NCI-H82 (cell line): ENCODE measurements at places on chromosomes 4 and X.
A peak's percentile ranks its signal among the peaks of the same experiment; 100 is the strongest.

DNA sequence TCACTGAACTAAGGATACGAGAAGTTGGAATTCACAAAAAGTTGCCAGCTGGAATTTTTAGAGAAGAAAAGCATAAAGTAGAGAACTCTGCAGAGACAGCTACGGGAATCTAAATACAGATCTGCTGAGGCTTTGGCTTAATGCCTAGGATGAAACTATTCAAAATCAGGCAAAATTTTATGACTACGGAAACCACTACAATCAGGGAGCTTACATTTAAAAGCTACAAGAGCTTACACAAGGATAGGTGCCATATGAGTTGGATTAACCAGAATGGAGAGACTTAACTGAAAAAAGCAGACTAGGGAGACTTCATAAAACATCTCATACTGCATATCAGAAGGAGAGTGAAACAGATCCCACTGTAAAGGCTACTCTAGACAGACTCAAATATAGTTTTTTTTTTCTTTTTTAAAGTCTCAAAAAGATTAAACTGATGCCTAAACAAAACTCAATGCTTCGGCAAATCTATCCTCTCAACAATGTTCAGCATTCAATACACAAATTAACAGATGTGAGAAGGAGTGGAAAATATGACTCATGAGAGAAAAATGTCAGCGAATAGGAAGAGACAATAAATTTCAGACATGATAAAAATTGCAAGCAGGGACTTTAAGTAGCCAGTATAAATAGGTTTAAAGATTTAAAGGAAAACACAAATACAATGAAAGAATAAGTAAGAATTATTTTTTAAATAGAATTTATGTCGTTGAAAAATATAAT is 586.1 kb downstream of the FSTL5 start:
- DNase-seq, result no peak

DNA sequence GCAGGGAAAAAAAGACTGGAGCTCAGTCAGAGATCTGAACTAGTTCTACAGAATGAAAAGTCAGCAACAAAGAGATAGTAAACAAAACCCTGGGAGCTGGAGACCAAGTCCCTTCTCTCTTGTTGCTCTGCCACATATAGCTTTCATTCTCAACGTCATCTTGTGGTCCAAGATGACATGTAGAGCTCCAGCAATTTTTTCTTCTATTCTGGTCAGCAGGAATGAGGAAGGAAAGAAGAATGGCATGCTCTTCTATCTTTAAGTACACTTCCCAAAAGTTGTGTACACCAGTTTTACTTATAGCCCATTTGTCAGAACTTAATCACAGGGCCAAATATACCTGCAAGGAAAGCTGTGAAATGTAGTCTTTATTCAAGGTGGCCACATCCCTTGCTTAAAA is 45.6 kb downstream of the RAP2C start:
- no peak for DNase-seq

- DNase-seq, result no peak
Measured at GRCh38 chr4:155512817-155513216, 136.1 kb upstream of the MAP9 start.

- no peak for DNase-seq
Measured at GRCh38 chr4:47526281-47526680, 41.2 kb downstream of the ATP10D start.

DNA sequence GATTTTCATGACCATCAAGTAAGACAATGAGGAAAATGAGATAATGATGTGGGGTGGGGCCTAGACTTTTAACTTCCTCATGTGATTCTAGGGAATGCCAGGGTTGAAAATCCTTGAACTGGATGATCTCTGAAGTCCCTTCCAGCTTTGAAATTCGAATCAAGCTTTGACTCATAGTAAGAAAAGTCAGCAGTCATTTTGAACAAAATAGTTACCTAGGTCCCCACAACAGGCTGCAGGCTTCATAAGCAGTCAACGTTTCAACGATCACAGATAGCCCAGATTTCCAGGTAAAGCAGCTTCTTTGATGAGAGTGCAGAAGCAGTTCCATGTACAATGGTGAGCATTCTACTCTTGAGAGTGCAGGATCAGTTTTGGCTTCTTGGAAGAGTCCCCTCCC is 93.7 kb downstream of the GRIA3 start:
- no peak for DNase-seq

DNA sequence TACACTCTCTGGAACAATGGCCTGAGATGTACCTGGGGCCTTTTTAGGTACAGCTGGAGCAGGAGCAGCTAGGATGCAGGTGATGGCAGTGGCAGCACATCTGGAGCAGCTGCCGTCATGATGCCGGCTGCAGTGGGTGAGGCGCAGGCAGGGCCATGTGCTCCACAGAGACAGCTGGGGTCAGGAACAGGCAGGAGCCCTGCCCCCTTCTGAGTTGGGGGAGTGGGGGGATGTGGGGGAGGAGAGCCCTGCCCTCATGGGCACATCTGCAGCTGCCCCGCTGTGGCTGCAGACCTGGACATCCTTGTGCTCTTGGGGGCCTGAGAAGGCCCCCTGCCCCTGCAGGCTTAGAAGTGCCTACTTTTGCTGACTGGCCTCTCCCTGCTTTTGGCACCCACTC is 352.8 kb upstream of the PABPC5 start:
- no peak for DNase-seq

DNA sequence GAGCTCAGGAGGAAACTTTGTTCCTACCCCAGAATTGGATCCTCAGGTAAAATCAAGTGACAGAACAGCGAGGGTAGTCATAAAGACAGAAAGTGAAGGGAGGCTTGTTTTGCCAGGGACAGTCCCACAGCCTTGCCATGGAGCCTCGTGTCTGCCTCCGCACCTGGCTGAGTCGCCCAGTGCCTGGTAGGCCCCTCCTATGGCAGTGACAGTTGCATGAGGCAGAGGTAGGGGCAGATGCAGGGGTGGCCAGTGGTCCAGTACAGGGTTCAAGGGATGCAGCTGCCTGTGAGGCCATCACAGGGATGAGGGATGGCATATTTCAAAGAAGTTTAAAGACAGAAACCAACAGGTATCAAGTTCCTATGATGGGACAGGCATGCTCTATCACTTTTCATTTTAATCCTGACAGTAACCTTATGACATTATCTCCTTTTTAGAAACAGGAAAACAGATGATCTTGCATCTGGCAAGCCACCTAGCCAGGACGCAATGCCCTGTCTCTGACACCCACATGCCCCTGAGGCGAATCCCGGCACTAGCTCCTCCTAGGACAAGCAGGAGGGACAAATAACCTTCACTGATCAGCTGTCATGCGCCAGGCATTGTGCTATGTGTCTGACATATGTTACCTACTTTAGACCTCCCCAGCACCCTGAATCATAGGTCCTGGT is 127.4 kb upstream of the ENPP6 start:
- no peak for DNase-seq

DNA sequence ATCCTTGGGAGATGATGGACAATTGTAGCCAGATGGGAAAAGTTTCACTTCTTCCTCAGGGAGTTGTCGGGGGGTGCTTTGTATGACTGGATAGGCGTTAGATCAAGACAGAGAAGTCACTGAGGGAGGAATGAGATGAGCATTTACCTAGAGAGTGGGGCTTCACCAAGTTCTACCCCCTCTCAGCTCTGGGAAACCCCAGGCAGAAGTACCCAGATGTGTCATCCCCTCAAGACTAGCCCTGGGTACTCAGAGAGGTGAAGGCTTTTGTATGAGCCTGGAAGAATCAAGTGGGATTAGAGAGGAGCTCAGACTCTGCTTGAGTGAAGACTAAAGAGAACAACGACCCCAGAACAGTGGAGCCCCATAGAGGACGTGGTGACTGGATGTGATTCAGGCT is 1.9 kb downstream of the MAGEB1 start:
- DNase-seq, result no peak

GRCh38 chr4:75696071-75696470 is 22.9 kb upstream of the G3BP2 start:
- no peak for DNase-seq

GRCh38 chr4:87498446-87498900 is 30.7 kb downstream of the SPARCL1 start:
- DNase-seq, result no peak

GRCh38 chrX:133658293-133658911 is 243.1 kb upstream of the GPC4 start:
- no peak for DNase-seq

GRCh38 chrX:65696613-65697012 is 29.2 kb downstream of the MSN start:
- DNase-seq, result peak; percentile 84

- DNase-seq, result no peak
Measured at GRCh38 chr4:14920759-14921320, 81.4 kb upstream of the CPEB2 start.

DNA sequence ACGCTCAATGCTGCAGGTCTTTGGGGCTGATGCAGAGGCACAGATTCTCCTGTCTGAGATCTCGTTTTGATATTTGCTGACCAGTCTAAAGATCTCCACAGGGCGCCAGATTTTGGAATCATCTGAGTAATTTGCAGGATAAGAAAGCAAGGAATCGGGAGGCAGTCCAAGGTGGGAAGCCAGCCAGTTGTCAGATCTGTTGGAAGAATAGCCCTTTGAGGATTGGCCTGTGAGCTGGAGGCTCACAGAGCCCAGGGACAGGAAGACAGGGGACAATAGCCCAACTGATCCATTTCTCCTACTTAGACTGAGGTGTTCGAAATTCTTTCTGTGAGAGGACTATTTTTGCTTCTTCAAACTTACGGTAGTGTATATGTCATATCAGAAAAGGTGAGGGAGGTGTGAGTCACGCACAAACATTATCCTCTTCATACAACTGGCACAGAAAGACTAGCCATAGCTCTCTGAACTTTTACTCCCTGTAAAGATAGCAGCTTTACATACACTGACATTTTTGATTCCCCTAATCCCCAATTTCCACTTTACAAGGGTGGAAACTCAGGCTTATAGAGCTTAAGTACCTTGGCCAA is 8.8 kb downstream of the DIPK2B start:
- no peak for DNase-seq

DNA sequence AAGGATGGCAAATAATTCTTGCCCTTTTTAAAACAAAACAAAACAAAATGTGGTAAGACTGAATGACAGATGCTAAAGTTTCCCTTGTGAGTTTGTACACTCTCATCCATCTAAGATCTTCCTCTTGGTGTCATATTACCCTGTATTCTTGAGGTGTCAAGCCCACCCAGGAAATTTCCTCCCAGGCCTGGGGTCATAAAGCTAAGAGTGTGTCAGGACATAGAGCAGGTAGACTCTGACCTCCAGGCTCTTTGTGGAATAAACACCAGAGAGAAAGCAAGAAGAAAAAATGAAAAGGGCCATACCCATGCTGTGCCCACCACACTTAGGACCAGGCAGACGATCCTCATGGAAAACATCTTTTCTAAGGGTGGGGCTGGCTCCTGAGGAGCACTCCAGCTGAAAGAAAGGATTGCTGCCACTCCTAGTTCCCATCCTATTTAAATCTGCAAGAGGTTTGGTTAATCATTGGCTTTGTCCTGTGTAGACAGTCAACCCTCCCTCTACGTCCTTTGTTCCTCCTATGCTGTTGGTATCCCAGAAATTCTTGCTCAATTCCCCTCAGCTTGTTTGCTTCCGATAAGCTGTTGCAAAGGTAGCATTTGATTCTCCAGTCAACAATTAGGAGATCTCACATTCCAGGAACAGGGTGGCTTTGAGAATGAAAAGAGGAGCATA is at the start of gene FGA:
Gene FGA, minus strand, starts transcription at position 414 of the 678 bp plus-strand sequence. Its CDS starts 55 bp downstream, at position 359.
- DNase-seq, result no peak

DNA sequence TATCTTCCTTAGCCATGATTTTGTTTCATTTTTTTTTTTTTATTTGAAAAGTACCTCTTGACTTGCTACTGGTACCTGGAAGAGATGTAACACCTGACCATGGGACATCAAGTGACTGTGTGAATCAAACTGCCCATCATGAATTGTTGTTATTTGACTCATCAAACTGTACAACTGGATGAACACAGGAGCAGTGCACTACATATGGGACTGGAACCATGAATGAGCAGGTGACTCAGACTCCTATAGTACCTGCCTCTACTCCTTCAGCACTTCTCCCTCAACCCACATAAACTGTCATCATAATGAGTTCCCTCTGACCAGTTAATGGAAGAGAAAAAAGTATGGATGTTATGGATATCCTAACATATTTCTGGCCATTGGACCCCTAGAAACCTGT is 15.9 kb upstream of the UBE2D3 start:
- no peak for DNase-seq

DNA sequence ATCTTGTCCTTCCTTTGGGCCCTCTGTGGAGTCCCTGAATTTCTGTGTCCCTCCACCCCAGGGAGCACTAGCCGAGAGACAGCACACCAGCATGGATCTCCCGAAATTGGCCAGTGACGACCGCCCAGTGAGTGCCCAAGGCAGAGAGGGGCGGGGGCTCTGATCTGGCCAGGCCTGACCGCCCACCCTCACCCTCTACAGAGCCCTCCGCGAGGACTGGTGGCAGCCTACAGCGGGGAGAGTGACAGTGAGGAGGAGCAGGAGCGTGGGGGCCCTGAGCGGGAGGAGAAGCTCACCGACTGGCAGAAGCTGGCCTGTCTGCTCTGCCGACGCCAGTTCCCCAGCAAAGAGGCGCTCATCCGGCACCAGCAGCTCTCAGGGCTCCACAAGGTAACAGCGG is 8.4 kb upstream of the UBA1 start:
- DNase-seq, result no peak

- DNase-seq, result peak; percentile 64
Measured at GRCh38 chr4:6987588-6987961, 55.6 kb upstream of the TADA2B start.

GRCh38 chrX:26032111-26032912 is 105.8 kb upstream of the MAGEB18 start:
- no peak for DNase-seq

GRCh38 chr4:145808021-145808650 is 128.2 kb downstream of the C4orf51 start:
- DNase-seq, result no peak

- DNase-seq, result no peak
Measured at GRCh38 chr4:173264684-173265185, 69.4 kb downstream of the HMGB2 start.
